Endothelial cell of umbilical vein (primary cell): ENCODE measurements at places on chromosomes 13 and 19. TPM values are rescaled to one million over a fixed set of nuclear protein-coding genes. Genes with fewer than 3 reads are reported as not detected.

- no peaks in the 10 kb centered on the region for H3K27me3 ChIP-seq
- H3K36me3 ChIP-seq = peaks cover 12% of the 10 kb centered on the region
- peak overlapping the region; percentile 41 for H3K27ac ChIP-seq
- no peak for DNase-seq
- peaks cover 62% of the 10 kb centered on the region for H3K4me1 ChIP-seq
- no peak overlapping the region for H3K4me3 ChIP-seq
Observed at GRCh38 chr19:46731584-46731983, 14.3 kb upstream of the FKRP start.

GRCh38 chr13:44211704-44212346, 161.8 kb upstream of the SERP2 start:
- peaks cover 6% of the 10 kb centered on the region for H3K27me3 ChIP-seq
- no peaks in the 10 kb centered on the region for H3K36me3 ChIP-seq
- no peak overlapping the region for H3K27ac ChIP-seq
- DNase-seq = no peak
- no peaks in the 10 kb centered on the region for H3K4me1 ChIP-seq
- no peak overlapping the region for H3K4me3 ChIP-seq

DNA sequence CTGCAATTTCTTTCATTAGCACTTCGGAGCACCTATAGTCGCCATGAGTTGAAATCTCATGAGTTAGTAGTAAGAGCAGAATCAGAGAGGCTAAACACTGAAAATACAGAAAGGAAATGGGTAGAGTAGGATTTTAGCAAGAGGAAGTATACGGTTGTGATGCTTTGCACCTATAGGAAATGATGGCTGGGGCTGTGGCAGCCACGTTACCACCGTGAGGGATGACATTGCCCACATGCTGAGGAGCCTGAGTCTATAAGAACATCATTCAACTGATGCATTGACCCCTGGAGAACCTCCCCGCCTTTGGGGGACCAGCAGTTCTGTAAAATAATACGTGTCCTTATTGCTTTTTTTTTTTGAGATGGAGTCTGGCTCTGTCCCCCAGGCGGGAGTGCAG, 20.4 kb downstream of the FAM187B start:
- no peak overlapping the region for H3K27ac ChIP-seq
- H3K36me3 ChIP-seq = no peaks in the 10 kb centered on the region
- no peak for DNase-seq
- H3K27me3 ChIP-seq = no peaks in the 10 kb centered on the region
- H3K4me1 ChIP-seq = peaks cover 6% of the 10 kb centered on the region

GRCh38 chr13:45718063-45718462, 15.9 kb downstream of the CBY2 start:
- no peak overlapping the region for H3K4me3 ChIP-seq
- H3K27me3 ChIP-seq = peaks cover 3% of the 10 kb centered on the region
- no peaks in the 10 kb centered on the region for H3K36me3 ChIP-seq
- no peak for DNase-seq
- peaks cover 14% of the 10 kb centered on the region for H3K4me1 ChIP-seq
- H3K27ac ChIP-seq = no peak overlapping the region

The ATP8B3 gene
- 1.1 and 1.4 TPM in 2 replicates for polyA plus RNA-seq

DNA sequence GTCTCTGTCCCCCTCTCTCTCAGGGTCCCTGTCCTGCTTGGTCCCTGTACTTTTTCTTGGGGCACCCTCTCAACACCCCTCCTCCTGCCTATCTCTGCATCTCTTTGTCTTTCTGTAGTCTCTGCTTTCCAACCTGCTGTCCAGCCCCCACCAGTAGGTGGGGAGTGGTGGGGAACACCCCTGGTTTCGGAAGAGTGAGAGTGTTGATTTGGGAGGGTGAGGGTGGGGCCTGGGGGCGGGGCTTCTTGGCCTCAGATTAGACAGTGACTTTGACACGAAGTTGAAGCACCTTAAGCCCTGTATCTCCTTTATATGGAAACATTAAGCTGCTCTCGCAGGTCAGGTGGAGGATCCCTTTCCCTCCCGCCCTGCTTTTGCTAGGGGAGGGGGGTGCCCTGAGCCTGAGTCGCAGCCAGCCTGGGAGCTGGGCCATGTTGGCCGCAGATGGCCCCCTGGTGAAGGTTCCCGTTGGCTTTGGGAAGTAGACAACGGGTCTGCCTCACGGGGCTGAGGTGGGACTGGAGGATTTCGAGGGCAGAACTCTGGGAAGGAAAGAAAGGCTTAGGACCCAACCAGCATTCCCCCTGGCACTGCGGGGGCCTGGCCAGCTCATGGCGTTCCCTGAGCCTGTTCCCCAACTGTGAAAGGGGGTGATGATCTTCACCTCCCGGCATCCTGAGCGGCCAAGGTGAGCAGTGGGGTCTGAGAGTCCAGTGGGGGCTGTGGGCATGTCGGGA, at the start of gene KCNJ14:
KCNJ14 (plus strand) TSS at position 404 of the 737 bp plus-strand sequence. CDS start 6,151 bp downstream, outside the sequence.
- DNase-seq = no peak
- no peaks in the 10 kb centered on the region for H3K27me3 ChIP-seq
- H3K36me3 ChIP-seq = peaks cover 4% of the 10 kb centered on the region
- H3K4me3 ChIP-seq = no peak within 1 kb of the TSS
